NCI-H1048 (cell line): ENCODE measurements at places on chromosomes 1 and 21.

DNA sequence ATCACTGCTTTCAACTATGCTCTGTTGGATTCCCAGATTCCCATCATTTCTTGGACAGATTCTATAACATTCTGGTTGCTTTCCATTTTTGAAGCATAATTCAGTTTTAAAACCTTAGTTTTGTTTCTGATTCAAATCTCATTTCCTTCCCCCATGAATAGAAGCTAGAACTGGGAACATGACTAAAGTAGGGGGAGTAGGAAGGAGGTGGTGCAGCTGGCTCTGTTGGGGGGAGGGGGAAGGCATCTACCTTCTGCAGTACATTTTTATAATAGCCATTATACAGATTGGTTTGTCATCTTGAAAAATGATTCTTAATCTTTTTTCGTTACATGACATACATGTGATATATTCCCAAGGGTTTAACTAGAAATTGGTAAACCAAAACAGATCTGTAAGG lies 48.1 kb downstream of the SMG7 start:
- no peak for DNase-seq

- no peak for DNase-seq
These were observed 32.3 kb downstream of the SLC66A1 start for GRCh38 chr1:19344372-19344810.

DNA sequence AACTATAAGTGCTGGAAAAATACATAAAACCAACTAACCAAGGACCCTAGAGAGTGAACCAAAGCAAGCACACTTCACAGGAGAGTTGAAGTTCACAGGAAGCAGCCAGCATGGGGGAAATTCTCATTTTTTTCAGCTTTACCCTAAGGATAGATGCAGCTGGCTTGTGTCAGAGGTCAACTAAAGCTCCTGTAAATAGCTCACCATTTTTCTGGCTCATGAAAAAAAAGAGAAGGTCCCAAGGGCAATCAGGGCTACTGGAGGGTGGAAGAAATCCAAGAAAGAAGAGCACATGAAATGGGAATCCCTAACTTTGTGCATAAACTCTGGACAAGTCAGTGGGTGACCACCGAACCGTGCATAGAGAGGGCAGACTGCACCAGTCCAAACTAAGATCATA lies 58.3 kb downstream of the KCNJ15 start:
- DNase-seq, result no peak

- DNase-seq, result no peak
These were observed 26.6 kb upstream of the CASQ2 start for GRCh38 chr1:115794976-115795639.

DNA sequence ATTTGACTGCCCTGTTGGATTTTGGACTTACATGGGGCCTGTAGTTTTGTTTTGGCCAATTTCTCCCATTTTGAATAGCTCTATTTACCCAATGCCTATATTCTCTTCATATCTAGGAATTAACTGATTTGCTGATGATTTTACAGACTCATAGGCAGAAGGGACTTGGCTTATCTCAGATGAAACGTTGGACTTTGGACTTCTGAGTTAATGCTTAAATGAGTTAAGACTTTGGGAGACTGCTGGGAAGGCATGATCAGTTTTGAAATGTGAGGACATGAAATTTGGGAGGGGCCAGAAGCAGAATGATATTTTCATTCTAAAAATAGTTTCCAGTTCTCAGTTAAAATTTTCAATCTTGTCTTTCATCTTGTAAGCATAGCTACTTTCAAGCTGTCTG lies 222.3 kb downstream of the COP1 start:
- DNase-seq, result no peak

DNA sequence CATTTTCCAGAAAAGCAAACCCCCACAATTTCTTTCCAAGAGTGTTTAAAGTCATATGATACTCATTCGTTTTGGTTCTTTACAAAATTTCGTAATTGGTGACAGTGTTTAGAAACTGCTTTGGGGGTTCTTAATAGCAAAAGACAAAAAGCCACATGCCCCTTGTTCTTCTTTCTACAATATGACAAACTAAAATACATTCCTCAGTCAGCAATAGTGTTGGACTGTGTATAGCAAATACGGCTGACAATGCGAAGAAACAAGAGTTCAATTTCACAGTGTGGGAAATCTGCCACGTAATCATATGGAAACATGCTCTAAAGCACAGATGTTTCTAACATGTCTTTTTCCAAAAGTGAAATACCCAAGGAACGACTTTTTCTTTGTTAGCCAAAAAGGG lies 7.6 kb upstream of the IFNAR1 start:
- no peak for DNase-seq

DNA sequence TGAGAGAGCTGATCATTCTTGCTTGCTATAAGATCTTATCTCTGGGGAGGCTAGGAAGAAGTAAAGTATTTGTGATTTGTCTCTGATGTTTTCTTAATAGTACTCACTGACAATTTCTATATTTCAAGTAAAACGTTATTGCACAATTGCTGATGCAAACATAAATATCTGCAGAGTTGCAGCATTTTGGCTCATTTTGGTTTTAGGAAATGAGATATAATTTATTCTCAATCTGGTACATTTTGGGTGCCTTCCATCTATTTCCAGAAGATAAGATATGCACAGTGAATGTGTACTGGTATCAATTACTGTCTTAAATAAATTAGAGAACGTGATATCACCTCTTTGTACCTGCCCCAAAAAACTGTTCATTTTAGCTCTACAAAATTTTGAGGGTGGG lies 1431.5 kb downstream of the BRINP3 start:
- no peak for DNase-seq
